Amygdala (tissue), 56 donors: ENCODE measurements at places on chromosomes 12 and 14.

- no peak for DNase-seq
Measured at GRCh38 chr12:25789541-25789944, 168.9 kb upstream of the RASSF8 start.

GRCh38 chr12:11836282-11837151 is 187.0 kb downstream of the ETV6 start:
- peak; percentile 12 for DNase-seq

DNA sequence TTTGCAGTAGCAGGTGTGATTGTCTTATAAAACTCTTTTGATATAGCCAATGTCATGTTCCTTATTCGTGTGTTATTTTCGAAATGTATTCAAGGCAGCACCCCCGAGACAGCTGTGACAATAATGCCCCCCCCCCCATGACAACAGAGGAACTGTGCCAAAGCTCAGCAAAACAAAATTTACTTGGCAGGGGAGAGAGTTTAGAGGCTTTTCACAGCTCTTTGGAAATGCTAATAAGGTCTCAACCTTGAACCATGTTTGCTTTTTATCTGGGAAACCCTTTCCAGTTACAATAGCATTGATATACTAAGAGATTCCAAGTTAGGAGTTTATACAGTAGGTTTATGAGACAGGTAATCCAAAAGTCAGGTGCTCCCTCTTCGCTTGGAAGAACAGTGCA is 56.4 kb upstream of the USP44 start:
- DNase-seq: no peak

DNA sequence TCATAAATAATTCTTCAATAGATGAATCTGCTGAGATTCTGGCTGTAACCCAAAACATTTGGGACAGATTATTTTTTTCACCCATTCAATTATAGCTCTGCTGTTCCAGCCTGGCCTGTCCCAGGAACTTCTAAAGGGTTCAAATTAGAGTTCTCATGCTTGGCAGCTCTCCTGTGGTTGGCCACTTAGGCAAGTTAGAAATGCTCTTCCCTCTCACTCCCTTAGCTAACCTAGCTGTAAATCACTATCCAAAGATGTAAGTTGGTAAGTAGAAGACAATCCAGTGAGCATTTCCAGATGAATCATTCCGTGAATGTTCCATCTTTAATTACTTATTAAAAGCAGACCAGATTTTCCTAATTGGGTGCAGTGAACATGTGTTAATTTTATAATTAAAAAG is 760.4 kb upstream of the TBX3 start:
- DNase-seq: no peak

GRCh38 chr12:1869145-1869544 is 48.8 kb downstream of the LRTM2 start:
- no peak for DNase-seq

DNA sequence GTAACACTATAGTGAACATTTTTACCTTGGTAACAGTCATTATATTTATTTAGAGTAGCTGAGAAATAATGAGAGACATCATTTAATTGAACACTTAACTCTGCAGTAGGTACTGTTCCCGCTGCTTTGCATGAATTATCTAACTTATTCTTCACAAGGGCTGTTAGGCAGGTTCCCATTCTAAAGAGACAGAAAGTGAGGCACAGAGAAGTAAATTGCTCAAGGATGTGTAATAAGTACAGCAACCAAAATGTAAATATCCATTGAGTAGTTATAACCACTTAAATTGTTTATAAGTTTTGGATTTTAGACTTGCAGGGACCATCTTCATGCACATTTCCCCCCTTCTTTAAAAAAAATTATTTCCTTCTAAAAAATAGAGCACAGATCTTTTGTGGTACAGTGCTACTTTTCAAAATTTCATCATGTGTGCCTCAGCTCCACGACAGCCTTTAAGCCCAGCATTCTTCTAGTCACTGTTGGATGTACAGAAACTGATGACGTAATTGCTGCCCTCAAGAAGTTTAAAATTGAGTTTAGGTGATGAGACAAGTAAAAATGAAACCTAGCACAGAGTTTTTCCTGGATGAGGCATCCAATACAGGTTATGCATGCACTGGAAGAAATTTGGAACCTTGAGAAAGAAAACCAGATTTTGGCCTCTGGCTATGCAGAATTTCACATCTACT is 6.0 kb upstream of the MANSC4 start:
- no peak for DNase-seq
